Tongue (tissue), 3 donors: ENCODE measurements at places on chromosomes 12 and 14.
A peak's percentile ranks its signal among the peaks of the same experiment; 100 is the strongest.

DNA sequence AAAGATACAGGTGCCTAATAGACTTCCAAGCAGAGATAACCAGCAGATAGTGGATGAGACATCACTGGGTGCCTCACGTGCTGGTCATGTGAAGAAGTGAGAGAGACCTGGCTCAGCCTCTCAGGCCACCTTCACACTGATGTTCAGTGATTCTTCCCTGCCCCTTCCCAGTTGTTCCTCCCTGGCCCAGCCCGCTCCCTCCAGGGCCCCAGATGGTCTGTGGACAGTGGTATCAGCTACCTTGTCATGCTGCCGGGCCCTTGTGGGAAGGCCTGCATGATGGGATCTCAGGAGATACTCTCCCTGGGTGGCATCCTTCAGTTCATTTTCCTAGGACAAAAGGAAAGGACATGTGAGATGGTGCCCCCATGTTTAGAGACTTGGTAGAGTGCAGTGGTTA lies 179.9 kb downstream of the PIWIL1 start:
- DNase-seq: no peak

GRCh38 chr12:121753844-121754264 lies 39.6 kb downstream of the RHOF start:
- no peak for DNase-seq

DNA sequence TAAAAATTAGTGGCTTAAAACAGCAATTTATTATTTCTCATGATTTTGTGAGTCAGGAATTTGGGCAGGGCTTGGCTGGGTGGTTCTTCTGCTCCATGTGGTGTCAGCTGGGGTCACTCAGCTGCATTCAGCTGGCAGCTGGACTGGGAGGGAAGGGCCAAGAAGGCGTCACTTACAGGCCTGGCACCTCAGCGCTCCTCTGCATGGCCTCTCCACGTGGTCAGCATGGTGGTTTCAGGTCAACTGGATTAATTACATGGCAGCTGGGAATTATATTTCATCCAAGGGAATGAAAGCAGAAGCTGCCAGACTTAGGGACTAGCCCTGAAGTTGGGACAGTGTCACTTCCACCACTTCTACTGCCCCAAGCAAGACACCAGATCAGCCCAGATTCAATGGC lies 27.5 kb upstream of the IRF2BPL start:
- no peak for DNase-seq

DNA sequence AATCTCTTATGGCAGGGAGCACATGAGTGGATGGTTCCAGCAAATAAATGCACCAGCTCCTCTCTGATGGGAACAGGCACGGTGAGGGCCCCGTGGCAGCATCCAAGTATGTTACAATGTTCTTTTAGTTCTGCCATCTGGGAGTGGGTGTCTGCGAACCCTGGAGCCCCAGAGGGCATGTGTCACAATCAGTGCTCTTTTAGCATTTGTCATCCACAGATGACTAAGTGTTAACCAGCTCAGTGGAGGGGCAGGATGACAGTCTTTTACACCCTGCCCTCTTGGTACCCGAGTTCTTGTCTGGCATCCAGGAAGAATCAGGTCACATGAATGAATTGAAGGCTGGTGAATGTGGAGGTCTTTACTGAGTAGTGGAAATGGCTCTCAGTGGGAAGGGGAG lies 560.4 kb upstream of the FLRT2 start:
- DNase-seq: no peak

- DNase-seq: no peak
Measured at GRCh38 chr12:28253161-28253641, 62.9 kb downstream of the CCDC91 start.

- peak; percentile 58 for DNase-seq
Measured at GRCh38 chr12:93571925-93572711, at the start of gene SOCS2. TSS of gene SOCS2 (plus strand) at chr12:93572675. CDS start at chr12:93572898, 223 bp downstream.

- peak; percentile 56 for DNase-seq
Measured at GRCh38 chr12:47838286-47838931, 18.7 kb upstream of the HDAC7 start.

DNA sequence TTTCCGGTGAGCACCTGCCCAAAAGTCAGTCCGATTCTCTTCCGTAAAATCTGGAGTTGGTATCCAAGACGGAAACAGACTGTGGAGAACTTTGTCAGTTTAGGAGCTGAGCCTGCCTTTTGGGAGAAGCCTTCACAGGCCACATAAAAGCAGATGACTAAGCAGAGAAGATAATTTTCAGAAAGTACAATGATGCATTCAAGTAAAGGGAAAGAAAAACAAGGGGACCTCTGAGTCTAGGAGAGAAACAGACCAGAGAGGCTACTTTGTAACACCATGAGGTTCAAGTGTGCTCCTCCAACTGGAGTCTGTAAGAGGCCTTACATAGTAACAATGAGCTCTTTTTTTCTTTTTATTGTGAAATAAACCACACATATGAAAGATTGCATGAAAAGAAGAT lies 21.1 kb downstream of the TMED8 start:
- DNase-seq: no peak

DNA sequence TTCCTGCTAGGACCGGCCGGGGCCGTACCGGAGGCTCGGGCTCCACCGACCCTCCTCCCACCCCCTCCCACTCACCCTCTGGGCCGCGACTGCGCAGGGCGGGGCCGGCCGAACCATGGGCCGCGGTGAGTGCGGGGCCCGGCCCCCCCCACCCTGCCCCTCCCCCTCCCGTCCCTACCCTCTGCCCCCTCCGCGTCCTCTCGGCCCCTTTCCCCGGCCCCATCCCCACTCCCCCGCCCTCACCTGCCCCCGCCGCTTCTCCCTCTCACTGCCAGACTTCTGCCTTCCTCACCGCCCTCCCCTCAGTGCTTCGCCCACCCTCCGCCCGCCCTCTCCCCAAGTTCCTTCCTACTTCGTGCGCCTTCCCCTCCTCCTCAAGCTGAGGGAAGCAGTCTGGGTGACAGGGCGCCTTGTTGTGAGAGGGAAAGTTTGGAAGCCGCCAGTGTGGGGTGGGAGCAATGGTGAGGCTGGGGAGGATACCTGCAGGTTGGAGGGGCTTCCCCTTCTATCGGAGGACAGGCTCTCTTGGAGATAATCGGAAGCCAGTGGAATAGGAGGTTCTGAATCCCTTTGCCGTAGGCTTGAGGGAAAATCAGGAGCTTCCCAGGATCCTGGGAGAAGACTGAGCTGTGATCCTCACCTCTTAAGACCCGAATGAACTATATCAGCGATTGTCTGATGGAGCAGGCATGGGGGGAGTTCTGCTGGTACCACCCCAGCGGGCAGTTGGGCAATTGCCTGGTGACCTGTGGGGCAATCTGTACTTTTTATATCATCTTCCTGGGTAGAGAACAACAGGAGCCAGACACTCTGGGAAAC lies 472 bp downstream of the MBD6 start:
- DNase-seq: peak; percentile 83

DNA sequence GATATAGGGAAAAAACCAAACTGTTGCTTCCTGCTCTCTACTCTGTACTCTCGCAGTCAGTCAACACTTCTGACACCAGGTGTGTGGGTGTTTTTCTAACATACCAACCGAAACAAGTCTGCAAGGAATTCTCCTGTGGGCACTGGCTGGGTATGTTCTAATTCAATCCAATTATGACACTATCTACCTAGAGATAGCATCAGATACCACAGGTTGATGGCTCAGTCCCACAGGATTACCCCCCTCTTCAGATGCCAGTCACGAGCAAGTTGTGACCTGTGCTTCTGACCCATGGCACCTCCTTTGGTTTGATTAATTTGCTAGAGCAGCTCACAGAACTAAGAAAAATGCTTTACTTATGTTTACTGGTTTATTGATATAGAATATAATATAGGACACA lies 78.3 kb downstream of the DYRK2 start:
- no peak for DNase-seq

GRCh38 chr12:132124766-132125425 lies 19.2 kb downstream of the DDX51 start:
- no peak for DNase-seq

GRCh38 chr14:71193663-71194062 lies 286.4 kb downstream of the PCNX1 start:
- no peak for DNase-seq

GRCh38 chr14:101828046-101828445 lies 66.5 kb downstream of the PPP2R5C start:
- DNase-seq: no peak

DNA sequence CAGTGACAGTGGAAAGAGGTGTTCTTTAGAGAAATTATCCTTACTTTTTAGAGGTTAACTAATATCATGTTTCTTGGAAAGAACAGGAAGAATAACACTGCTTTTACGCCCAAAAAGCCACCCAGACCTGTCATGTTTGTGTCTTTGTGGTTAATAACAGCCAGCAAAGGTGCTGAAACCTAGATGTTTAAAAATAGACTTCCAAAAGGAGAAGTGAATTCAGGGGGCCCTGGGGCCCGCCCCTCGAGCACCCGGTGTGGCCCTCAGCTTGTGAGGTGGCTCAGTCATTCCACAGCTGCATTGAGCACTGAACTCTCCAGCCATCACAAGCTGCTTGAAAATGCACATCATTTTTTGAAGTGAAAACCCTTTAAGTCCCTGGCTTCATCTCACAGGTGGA lies 20.8 kb upstream of the AMN start:
- no peak for DNase-seq

DNA sequence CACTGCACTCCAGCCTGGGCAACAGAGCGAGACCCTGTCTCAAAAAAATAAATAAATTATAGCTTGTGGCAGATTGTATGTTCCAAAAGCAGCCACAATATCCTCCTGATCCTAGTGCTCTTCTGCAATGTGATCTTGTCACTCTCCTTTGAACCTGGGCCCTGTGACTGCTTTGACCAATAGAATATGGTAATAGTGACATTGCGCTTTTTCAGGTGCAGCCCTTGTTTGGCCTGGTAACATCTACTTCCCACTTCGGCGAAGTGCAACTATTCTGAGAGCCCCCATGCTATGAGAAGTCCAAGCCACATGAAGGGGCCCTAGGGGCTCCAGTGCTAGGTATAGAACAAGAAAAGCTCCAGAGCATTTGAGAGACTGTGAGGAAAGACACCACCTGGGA lies 31.1 kb upstream of the DENND5B start:
- no peak for DNase-seq

GRCh38 chr12:46415552-46415951 lies 43.0 kb upstream of the SLC38A2 start:
- DNase-seq: no peak

GRCh38 chr12:103241184-103241583 lies 254.6 kb downstream of the C12orf42 start:
- no peak for DNase-seq

DNA sequence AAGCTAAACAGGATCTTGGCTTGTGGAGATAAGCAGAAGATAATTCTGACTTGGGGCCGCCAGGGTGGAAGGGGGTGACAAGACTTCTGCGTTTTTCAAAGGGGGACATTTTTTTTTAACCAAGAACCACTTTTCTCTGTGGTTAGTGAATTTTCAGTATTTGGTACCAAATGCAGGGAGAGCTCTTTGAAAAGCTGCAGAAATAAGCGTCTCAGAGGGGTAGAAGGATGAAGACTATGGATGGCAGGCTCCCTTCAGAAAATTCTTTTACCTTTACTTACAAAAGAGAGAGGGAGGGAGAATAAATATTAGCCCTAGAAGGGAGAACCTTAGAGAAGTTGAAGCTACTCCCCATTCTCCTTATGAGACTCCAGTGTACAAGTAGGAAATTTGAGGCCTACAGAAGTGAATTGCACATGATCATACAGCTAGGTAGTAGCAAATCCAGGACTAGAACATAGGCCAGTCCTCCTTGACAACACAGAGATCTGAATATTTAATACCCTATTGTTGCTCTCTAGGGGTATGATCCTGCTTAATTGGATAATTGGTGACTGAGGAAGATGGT lies 840 bp downstream of the MRPL52 start:
- DNase-seq: no peak

GRCh38 chr14:98592611-98593170 lies 679.3 kb downstream of the BCL11B start:
- no peak for DNase-seq

DNA sequence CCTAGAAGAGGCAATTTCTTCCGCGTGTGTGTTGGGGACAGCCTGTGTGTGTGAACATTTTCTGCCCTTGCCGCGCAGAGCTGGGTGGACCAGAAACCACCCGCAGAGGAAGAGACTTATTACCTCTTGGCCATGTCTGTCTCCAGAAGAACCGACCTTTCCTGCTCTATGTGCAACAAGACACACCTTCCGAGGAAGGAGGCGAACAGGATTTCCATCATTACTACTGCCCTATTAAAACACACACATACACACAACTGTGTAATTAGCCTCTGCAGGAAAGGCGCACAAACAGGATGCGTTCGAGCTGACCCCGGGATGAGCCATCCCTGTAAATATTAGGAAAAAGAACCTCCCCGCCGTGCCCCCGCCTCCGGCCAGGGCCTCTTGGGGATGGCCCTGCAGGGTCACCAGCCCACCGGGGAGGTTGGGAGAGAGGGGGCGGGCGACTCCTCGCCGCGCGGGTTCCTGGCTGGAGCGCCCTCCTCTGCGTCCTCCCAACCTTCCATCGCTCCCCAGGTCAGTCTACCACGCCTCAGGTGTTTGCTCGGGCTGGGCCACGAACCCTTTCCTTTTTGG lies 484 bp upstream of the PRKCH start:
- no peak for DNase-seq

GRCh38 chr14:33356181-33356580 lies 417.5 kb downstream of the NPAS3 start:
- DNase-seq: no peak

- no peak for DNase-seq
Measured at GRCh38 chr12:122309564-122310121, 43.3 kb upstream of the VPS33A start.

DNA sequence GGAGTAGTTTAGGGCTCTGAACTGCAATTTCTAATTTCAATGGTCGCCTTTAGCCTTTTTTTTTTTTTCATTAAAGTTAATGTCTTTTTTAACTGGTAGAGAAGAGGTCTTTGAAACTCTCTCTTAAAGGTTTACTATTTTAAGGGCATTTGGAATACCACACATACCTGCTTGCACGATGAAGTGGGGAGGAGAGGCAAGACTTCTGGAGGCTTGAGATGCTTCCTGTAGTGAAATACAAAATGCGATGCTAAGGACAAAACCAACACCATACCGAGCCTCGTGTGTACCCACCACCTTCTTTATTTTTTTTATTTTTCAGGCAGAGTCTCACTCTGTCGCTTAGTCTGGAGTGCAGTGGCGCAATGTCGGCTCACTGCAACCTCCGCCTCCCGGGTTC lies 57.4 kb downstream of the GLT1D1 start:
- no peak for DNase-seq

- no peak for DNase-seq
Measured at GRCh38 chr12:92973614-92974013, 44.5 kb upstream of the EEA1 start.

GRCh38 chr12:103640831-103641230 lies 53.8 kb downstream of the STAB2 start:
- DNase-seq: no peak

DNA sequence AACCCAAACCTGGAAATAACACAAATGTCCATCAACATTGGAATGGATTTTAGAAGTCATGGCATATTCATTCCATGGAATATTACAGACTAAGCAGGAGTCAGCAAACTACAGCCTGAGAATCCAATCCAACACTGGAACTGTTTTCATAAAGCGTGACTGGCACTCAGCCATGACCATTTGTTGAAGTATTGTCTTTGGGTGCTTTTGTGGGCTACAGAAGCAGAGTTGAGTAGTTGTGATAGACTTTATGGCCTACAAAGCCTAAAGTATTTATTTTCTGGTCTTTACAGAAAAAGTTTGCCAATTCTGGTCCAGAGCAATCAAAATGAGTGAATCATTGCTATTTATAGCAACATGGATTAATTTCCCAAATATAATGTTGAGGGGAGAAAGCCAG lies 34.5 kb upstream of the FRS2 start:
- no peak for DNase-seq

- DNase-seq: peak; percentile 71
Measured at GRCh38 chr14:102749393-102750305, 27.6 kb upstream of the TRAF3 start.
